Activated CD8-positive, alpha-beta memory T cell treated with anti-CD3 and anti-CD28 coated beads for 48 hours (primary cell): ENCODE measurements at places on chromosomes 7 and 10.

GRCh38 chr7:2873686-2874551 is 29.8 kb upstream of the GNA12 start:
- no peak for DNase-seq

DNA sequence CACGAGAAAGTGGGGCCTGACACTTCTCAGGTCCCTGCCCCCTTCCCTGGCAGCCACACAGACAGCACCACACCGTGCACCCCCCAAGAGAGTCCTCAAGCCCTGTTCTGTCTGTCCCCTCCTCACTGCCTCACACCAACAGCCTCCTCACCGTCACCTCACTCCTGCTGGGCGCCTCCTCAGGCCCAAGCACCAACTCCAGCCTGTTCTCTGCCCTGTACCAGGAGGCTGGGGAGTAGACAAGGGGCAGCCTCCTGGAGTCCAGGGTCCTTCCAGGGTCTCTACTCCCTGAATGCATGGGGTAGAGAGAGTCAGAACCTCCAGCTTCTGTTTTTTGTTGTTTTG is 26.9 kb upstream of the ELN start:
- no peak for DNase-seq

DNA sequence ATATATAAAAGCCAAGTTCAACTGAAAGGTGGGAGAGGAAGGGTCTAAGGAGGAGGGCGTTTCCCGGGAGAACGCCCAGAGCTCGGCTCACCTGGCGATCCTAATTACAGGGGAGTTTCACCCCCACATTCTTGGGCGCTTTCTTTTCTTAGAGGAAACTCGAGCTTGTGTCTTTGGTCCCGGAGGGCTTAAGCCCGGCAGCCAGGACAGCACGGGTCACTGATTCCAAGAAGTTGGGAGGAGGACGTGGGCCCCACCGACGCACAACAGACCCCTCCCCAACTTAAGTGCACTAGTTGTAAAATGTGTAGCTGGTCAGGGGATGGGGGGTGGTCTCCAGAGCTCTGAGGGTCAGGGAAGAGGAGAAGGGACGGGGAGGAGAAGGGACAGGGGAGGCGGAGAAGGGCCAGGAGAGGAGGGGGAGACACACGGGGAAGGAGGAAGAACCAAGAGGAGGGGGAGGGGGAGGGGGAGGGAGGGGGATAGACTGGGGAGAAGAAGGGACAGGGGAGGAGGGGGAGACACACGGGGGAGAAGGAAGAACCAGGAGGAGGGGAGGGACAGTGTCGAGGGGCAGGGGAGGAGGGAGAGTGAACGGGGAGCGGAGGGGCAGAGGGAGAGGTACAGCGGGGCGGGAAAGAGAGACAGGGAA is 874 bp downstream of the BAIAP2L1 start:
- DNase-seq, result no peak

DNA sequence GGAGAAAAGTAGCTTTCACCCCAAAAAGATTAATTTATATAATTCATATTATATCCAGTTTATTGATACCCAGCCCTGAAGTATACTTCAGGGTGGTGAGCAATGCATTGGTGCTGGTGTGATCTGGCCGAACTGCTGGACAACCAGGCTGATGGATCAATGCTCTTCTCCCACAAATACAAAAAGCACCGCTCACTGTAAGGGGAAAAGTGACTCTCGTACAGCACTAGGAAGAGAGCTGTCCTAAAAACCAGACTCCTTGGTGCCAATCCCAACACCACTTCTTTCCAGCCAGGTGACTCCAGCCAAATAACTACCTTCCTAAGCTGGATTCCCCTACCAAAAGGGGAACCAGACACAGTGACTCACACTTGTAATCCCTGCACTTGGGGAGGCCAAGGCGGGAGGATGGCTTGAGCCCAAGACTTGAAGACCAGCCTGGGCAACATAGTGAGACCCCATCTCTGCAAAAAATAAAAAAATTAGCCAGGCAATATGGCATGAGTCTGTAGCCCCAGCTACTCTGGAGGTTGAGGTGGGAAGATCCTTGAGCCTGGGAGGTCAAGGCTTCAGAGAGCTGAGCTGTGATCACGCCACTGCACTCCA is 13.1 kb upstream of the TNPO3 start:
- DNase-seq, result no peak

GRCh38 chr7:12422554-12423320 is 19.1 kb upstream of the VWDE start:
- DNase-seq, result no peak
